ENCODE measurements at places on chromosomes 13 and 19.

GRCh38 chr19:45424191-45425058, 708 bp upstream of the ERCC1 start:
- peak; percentile 25 for DNase-seq

DNA sequence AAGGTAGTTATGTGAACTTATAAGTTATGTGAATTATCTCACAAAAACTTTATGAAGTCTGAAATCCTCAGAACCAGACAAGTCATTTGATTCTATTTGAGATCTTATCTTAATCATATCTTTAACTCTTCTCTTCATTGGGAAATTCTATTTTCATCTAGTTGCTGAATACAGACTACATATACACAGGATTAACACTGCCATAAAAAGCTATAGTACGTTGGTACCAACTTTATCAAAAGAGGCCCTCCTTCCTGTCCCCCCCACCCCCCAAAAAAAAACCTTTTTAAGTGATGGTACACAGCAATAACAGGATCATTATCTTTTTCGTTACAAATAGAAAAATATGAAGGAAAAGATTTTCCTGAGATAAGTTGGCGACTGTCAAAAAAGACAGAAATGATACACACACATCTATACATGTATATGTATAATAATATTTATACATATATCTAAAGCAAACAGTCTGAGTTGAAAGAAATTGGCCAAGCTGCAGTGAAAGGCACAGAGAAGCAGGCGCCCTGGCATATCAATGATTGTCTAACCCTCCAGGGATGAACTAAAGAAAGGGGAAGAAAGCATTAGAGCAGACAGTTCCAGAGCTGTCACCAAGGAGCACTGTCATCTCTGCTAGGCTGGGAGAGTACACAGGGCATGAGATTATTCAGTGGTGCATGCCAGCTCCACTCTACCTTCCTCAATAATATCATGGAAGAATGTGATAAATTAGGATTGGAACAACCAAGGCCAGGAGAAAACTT, 116.7 kb downstream of the KLF12 start:
- DNase-seq = no peak

- no peak for DNase-seq
These were observed 4.8 kb downstream of the STK24 start for GRCh38 chr13:98571955-98572662.

- DNase-seq = no peak
These were observed 636.1 kb upstream of the GPC6 start for GRCh38 chr13:92590503-92590908.

- peak; percentile 8 for DNase-seq
These were observed 22.8 kb upstream of the CEACAM20 start for GRCh38 chr19:44552324-44552723.

- no peak for DNase-seq
These were observed 65.8 kb downstream of the MLLT1 start for GRCh38 chr19:6213696-6214641.

- DNase-seq = no peak
These were observed 519.6 kb downstream of the KLF5 start for GRCh38 chr13:73578251-73578875.

DNA sequence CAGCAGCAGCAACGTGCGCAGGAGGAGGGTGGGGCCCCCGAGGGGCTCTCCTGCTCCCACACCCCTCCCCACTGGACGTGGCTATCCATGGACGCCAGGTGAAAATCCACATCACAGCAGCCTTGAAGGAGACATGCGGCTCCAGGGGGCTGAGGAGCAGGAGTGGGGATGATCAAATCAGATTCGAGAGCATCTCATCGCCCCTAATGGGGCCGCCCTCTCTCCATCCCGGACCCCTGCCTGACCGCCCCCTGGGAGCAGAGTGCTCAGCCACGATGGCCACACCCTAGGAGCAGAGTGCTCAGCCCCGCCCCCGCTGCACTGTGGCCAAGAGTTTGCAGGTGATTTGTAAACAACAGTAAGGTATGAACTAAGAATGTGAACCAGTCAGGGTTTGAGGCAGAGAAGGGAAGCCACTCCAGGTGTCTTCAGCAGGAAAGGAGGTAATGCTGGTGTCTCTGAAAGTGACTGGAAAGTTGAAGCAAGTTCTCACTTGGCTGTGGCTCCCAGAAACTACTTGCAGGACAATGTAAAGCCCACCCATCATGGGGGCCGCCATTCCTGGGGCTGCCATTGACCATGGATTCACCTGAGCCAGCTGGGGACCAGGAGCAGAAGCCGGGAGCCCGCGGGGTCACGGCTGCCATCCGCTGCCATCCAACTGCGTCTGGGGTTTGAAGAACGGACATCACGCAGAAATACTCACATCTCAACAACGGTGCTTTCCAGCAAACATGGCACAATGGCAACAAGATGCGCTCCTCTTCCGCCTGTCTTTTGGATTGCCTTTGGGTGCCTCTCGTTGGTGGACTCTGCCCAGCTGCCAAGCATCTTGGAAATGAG, 71.8 kb downstream of the SPACA7 start:
- no peak for DNase-seq

DNA sequence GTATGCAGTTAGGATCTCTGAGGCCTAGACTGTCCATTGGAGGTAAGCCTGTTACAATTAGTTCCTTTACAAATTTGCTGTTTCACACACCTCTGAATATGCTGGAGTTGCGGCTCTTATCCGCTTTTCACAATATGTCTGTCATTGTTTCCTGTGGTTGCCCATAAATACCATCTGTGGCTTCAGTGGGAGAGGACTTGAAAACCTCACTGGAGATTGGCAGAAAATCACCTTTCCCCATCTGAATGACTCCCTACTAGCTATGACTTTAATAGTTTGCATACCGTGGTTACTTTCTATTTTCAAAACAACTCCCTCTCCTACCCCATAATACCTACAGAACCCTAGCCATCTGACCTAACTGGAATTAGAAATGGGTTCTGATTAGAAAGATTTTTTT, 454.3 kb downstream of the PCDH17 start:
- DNase-seq = no peak

GRCh38 chr13:71875823-71876222, 8.8 kb upstream of the DACH1 start:
- DNase-seq = no peak

- no peak for DNase-seq
These were observed 38.0 kb downstream of the ADGRE1 start for GRCh38 chr19:6925386-6925785.

DNA sequence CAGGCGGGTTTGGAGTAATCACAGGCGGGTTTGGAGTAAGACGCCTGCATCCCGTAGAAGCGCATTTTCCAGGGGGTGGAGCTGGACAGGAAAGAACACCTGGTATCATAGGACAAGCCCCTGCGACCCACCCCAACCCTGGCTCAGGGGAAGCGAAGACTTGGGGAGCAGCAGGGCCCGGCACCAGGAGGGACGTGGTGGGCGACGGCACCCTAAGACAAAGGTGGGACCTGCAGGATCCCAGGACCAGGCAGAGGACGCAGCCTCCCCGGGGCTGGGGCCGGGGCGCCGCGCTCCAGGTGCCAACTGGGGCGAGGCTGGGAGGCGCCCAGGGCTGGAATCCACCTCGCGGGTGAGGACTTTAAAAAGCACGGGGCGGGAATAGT, 520 bp downstream of the ZNF600 start:
- no peak for DNase-seq

GRCh38 chr13:77620138-77620537, 77.3 kb upstream of the SLAIN1 start:
- no peak for DNase-seq

GRCh38 chr13:26015271-26016125, 36.3 kb downstream of the SHISA2 start:
- DNase-seq = no peak

- DNase-seq = no peak
These were observed 1971.4 kb downstream of the OLFM4 start for GRCh38 chr13:55000043-55000442.
